ENCODE measurements at places on chromosomes 3 and 15. TPM values are rescaled to one million over a fixed set of nuclear protein-coding genes. Genes with fewer than 3 reads are reported as not detected.

Gene GOLGA8G
- total RNA-seq: not detected

DNA sequence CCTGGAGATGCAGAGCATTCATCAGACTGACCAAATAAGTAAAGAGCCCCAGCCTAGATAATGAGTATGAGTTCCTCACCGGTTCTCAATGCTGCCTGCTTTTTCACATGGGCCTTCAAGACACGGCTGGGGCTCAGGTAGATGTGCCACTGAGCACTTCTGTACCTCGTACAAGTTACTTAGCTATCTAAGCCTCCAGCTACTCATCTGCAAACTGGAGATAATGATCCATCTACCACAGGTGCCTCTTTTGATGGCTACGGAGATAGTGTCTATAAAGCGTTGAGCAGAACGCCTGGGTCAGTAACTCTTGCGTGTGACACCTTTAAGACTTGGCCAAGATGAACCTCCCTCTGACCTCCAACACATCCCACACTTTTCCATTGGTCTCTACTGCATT, 56.3 kb downstream of the CCR4 start:
- peaks cover 77% of the 10 kb centered on the region for H3K36me3 ChIP-seq
- H3K27me3 ChIP-seq: no peaks in the 10 kb centered on the region
- no peak overlapping the region for H3K4me3 ChIP-seq
- no peaks in the 10 kb centered on the region for H3K4me1 ChIP-seq

DNA sequence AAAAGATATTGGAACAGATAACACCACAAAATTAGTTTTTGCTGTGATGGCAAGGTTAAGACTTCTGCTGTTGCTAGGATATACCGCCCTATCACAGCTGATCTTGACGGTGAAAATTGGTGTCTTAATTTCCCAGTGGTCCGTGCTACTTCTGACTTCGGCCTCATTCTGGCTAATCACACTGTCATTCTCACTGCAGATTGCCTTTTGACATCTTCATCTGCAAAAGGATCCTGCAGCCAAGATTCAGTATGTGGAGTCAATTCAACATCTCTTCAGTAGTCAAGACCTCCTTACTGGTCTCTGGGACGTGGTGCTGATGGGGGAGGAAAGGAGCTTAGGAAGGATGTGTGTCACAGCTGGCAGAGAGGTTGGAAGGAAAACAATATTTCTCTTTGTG, 438.6 kb downstream of the WDR72 start:
- DNase-seq: no peak
- peaks cover 6% of the 10 kb centered on the region for H3K27me3 ChIP-seq
- H3K4me3 ChIP-seq: no peak overlapping the region

GRCh38 chr15:55253580-55253979, 36.0 kb downstream of the RAB27A start:
- H3K36me3 ChIP-seq: no peaks in the 10 kb centered on the region
- H3K4me3 ChIP-seq: no peak overlapping the region
- H3K4me1 ChIP-seq: peaks cover 19% of the 10 kb centered on the region
- no peaks in the 10 kb centered on the region for H3K27me3 ChIP-seq
